ENCODE measurements at places on chromosomes 6 and 20.

DNA sequence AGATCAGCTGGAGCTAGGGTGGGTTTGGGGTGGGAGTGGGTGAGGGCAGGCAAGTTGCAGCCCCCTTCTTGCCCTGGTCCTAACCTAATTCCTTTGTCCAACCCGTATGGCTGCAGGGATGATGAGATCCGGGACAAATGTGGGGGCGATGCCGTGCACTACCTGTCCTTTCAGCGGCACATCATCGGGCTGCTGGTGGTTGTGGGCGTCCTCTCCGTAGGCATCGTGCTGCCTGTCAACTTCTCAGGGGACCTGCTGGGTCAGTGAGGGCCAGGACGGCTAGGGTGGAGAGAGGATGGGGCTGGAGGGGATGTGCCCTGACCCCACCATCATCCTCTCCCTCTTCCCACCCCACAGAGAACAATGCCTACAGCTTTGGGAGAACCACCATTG, 12.0 kb downstream of the TMEM63B start:
- DNase-seq = no peak

- DNase-seq = no peak
Observed at GRCh38 chr6:73169633-73170032, 55.7 kb downstream of the KHDC1L start.

DNA sequence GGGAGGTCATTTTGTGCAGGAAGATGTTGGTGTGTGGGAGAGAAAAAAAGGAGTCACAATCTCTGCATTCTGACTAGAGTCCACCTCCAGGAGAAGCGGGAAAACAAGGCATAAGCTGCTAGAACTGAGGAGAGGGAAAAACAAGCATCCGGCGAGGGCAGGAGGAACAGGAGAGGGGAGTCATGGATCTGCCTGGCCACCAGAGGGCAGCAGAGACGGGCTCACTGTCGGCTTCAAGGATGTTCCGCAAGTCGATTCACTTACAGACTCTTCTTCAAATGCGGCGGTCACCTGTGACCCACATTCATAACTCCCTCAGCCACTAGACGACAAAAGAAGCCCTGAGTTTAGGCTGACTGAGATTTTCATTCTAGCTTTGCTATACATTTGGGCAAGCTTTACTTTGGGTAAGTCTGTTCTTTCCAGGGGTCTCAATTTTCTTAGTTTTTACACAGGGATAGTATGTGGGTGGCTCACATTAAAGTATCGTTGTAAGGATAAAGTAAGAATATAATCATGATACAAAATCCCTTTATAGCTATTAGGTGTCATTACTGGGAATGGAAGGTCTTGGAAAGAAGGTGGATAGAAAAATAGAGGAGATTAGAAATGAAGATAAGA, 6.6 kb upstream of the BTNL2 start:
- peak; percentile 68 for DNase-seq

DNA sequence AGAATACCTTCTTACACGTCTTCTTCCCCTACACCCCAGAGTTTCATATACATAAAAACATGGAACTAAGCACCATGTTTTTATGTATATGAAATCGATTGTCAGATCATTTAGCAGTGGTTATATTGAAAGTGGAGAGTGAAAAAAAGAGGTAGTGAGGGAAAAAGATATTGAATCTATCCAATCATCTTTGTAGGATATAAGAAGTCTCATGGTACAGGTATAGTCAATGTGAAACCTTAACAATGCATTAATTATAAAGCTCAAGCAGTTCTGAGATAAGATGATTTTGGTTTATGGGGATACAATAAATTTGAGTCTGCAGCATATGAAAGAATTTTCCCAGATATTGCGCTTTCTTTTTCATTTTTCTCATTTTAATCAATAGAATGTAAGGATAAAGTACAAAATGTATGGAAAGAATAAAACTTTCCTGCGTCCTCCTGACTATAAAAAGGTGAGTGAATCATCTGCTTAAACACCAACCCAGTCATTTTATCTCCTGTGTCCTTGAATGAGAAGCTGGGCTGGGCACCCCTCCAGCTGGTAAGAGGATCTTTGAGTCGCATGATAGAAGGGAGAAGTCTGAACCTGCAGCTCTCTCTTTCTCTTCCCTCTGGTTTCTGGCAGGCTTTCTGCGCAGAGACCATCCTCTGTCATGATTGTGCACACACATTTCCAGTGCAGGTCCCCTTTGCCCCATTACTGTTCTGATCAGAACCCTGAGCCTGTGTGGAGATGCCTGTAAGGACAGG, 28.1 kb upstream of the AKIRIN2 start:
- DNase-seq = peak; percentile 53

Data from hematopoietic multipotent progenitor cell treated with erythropoietin and hydrocortisone succinate and interleukin-3 and kit ligand, for 8 days (in vitro differentiated cells).